ENCODE measurements at places on chromosomes 3 and 15.

- DNase-seq = no peak
Observed at GRCh38 chr3:85890043-85890555, 931.3 kb downstream of the CADM2 start.

GRCh38 chr3:118943597-118943996 lies 91.0 kb downstream of the IGSF11 start:
- no peak for DNase-seq

GRCh38 chr3:66598168-66598567 lies 97.3 kb upstream of the LRIG1 start:
- no peak for DNase-seq

GRCh38 chr3:162601101-162601670 lies 1104.6 kb downstream of the OTOL1 start:
- no peak for DNase-seq

- DNase-seq = no peak
Observed at GRCh38 chr15:24857763-24858162, 97.0 kb upstream of the SNRPN start.

DNA sequence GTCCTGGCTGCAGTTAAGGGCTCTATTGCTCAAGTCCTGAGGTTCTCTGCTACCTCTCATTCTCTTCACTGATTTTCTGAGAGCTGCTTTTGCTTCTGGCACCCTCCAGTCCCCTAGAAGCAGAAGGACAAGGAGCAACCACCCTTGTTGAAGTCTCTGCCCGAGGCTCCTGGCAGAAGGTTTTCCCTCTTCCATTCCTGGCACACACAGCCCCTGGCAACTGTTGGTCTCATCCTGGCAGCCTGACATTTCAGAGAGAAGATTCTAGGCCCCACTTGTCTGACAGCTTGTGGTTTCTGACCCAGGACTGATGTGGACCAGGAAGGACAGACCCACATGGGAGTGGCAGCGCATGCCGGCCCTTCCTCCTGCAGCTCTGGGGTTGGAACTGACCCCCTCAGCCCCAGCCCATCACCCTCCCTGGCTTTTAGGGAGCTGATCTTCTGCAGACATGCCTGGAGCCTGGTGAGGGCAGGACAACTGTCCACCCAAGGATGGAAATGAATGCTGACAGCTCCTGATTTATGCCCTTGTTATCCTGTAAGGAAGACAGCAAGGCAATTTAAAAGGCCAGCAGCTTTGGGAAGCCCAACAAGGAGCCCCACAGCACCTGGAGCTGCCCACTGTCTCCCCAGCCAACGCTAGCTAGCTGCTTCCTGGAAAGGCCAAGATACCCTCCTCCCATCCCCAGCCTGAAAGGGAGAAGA lies 13.0 kb upstream of the NTRK3 start:
- DNase-seq = no peak

DNA sequence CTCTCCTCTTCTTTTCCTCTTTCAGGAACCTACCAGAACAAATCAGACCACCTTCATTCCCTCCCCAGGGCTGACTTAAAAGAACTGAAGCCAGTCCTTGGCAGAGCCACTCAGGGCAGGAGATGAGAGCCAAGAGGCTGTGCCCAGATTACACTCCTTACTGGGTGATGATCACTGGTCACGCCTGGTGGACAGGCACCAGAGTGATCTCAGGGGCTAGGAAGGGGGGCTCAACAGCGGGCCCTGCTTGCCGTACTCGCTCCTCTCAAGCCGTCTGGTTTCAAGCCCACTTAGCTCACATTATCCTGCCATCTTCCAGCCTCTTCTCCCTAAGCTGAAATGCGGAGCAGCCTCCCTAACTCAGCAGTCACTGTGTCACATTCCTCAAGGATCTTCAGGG lies 1.7 kb upstream of the FAH start:
- DNase-seq = no peak

DNA sequence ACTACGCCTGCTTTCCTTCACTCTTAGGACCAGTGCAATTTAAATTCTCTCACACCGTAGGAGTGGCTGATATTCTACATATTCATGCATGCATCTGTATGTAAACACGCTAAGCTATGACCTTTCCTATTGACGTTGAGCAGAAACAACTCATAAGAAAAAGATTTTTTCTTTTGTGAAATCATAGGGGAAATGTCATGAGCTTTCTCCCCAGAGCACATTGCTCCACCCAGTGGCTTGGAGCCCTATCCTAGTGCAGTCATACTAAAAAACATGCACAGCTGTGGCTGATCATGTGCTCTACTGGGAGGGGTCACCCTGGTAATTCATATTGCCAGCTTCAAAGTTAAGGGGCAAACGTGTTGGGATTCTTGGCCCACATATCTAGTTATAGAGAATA lies 1.8 kb upstream of the MESD start:
- no peak for DNase-seq

GRCh38 chr15:87703327-87704111 lies 553.0 kb downstream of the NTRK3 start:
- no peak for DNase-seq

- DNase-seq = no peak
Observed at GRCh38 chr3:123725652-123726400, 141.0 kb upstream of the HACD2 start.

- DNase-seq = no peak
Observed at GRCh38 chr3:153848702-153849101, 272.5 kb upstream of the ARHGEF26 start.

- no peak for DNase-seq
Observed at GRCh38 chr3:82633319-82633718, 871.9 kb upstream of the GBE1 start.

DNA sequence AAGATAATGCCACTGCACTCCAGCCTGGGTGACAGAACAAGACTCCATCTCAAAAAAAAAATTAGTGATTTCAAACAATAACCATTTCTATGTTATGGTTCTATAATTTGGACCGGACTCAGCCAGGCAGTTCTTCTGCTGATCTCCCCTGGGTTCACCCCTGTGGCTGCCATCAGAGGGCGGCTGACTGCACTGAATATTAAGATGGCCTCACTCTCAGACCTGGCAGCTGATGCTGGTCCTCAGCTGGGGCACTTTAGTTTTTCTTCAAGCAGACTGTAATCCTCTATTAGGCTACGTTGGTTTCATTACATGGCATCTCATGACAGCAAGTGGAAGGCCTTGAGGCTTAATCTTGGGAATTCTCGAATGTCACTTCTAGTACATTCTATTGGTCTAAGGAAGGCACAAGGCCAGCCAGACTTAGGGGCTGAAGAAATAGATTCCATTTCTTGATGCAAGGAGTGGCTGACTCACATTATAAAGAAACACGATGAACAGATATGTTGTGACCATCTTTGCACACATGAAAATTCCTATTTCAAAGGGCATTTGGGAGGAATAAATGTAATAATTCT lies 12.8 kb downstream of the GALNT15 start:
- no peak for DNase-seq

DNA sequence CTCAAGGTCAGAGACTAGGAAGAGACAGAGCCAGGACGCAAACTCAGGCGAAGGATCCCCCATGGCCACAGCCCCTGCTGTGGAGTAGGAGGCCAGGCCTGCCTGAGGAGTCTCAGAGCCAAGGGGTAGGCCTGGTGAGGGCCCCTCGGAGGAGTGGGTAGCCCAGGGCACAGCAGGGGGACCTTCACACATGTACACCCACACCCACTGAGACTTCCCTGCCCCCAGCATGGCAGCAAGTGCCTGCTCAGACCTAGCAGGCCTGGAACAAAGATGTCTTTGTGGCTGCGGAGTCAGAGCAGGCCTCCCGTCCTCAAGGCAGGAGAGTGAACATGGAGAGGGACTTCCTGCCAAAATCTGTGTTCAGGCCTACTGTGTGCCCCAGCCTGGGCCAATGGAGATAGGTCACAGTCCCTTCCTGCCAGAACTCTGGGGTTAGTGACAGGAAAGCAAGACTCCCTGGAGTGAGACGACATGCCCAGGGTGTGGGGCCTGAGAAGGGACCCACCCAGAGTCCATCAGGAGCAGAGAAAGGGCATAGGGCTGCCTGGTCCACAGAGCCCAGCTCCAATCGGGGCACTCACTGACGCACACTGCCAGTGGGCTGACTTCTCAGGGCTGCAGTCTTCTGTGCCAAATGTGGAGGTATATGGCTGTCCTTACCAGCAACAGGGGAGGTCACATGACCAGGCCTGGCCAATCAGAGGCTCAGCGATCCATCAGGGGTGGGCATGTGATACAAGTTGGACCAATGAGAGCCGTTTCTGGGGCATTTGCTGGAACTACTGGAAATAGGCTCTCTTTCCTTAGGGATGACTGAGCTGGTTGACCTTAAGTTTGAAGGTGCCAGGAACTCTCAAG lies 2.3 kb downstream of the GRIP2 start:
- no peak for DNase-seq

GRCh38 chr15:69433831-69434230 lies 18.8 kb upstream of the RPLP1 start:
- DNase-seq = no peak

GRCh38 chr3:177676947-177677587 lies 479.8 kb upstream of the TBL1XR1 start:
- DNase-seq = no peak

DNA sequence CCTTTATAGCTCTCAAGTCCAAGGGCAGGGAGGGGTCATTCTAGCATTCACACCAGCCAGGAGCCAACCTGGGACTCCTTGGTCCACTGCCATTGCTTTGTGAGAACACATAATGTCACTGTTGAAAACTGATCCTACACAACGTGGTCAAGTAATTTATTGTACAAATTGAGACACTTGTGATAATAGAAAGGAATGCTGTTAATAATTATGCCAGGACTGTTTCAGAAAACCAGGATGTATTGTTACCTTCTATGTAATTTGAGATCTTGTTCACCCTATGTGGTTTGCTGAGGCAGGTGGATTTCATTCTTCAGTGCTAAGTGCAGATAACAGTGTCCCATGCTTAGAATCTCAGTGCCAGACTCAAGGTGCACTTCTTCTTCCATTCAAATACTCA lies 33.3 kb downstream of the TMCO5A start:
- DNase-seq = no peak

DNA sequence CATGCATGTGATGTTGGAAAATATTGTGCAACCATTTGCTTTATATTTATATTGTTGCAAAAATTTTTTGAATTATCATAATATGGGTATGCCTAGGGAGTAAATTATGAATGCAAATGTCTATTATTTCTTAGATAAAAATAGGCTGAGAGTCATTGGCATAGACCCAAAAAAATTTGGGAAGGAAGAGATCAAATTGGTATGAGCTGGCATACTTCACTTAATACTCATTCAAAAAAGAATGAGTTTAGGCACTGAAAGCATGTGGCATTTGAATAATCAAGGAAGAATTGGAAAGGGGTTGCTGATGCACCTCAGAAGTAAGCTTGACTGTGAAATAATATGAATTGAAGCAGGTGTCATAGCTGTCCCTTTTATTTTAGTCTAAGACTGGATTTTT lies 764.0 kb upstream of the DPPA4 start:
- DNase-seq = no peak

GRCh38 chr15:69798481-69799250 lies 299.1 kb downstream of the TLE3 start:
- DNase-seq = no peak

- DNase-seq = no peak
Observed at GRCh38 chr3:21621181-21621651, 129.8 kb downstream of the ZNF385D start.

All from GM19239 (cell line).